Central memory CD8-positive, alpha-beta T cell (primary cell): ENCODE measurements at places on chromosomes 4 and X.
A peak's percentile ranks its signal among the peaks of the same experiment; 100 is the strongest.

DNA sequence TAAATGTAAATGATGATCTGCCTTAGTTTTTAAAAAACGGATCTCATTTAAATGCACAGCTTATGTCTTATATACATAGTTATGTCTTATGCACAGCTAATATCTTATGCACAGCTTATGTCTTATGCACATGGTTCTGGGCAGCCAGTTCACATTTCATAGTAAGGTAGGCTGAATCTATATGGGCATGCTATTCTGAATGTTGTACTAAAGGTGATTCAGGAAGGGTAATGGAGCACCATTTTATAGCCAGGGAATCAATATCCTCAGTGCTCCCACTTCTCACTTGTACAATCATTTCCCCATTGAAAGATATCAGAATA, 77.9 kb upstream of the MID1 start:
- no peaks in the 10 kb centered on the region for H3K27me3 ChIP-seq
- H3K4me1 ChIP-seq: no peaks in the 10 kb centered on the region
- H3K36me3 ChIP-seq: no peaks in the 10 kb centered on the region
- no peak for DNase-seq
- H3K4me3 ChIP-seq: no peak overlapping the region

DNA sequence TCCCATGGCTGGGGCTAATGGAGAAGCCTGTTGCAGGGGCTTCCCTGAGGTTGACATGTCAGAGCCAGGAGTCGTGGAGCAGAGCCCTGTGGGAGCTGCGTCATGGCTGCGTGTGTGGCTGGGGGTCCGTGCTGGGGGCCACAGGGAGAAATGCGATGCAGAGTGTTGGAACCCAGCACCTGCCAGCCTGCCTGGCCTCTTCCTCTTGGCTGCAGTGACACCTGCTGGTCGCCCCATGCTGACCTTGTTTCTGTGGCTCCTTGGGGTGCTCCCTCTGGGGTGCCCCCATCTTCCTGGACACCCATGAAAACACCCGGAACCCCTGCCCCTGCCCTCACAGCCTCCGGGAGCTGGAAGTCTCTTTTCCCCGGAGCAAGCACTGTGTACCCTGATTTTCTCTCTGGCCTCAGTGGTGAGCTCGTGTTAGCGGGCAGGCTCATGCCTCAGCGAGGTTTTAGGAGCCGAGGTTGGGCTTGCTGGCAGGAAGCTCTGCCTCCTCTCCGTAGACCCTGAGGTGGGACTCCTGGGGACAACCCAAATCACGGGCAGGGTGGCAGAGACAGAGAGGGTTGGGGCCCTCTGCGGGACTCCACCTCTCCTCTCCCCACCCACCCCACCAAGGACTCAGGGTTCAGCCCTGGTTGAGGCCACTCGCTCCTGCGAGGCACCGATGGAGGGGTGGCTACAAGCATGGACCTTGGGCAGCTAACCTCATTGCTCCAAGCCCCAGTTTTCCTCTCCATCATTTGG, 103.7 kb downstream of the SORCS2 start:
- no peak for DNase-seq
- H3K4me1 ChIP-seq: peaks cover 7% of the 10 kb centered on the region
- H3K27me3 ChIP-seq: peaks cover 61% of the 10 kb centered on the region
- H3K4me3 ChIP-seq: no peak overlapping the region
- H3K36me3 ChIP-seq: no peaks in the 10 kb centered on the region

- no peaks in the 10 kb centered on the region for H3K36me3 ChIP-seq
- no peak overlapping the region for H3K4me3 ChIP-seq
- H3K27me3 ChIP-seq: no peaks in the 10 kb centered on the region
- DNase-seq: no peak
Measured at GRCh38 chr4:57404483-57404882, 294.3 kb upstream of the IGFBP7 start.

DNA sequence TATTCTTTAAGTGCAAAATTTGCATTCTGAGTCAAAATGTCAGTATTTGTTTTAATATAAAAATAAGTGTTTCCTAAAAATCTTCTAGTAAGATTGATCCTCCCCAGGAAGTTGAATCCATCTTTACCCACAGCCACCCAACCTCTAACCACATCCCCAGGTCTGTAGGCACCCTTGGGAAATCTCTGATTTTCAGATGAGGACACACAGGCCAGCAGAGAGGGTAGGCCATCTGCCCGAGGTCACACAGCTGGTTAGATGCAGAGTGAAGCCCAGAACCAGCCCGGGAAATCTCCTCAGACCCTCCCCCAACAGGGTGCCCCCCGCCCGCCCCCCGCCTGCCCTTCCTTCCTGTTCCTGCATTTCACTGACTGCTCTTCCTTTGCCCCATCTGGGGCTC, 277.5 kb downstream of the FBXW7 start:
- H3K36me3 ChIP-seq: no peaks in the 10 kb centered on the region
- no peak overlapping the region for H3K27ac ChIP-seq
- peaks cover 17% of the 10 kb centered on the region for H3K4me1 ChIP-seq
- no peak for DNase-seq

DNA sequence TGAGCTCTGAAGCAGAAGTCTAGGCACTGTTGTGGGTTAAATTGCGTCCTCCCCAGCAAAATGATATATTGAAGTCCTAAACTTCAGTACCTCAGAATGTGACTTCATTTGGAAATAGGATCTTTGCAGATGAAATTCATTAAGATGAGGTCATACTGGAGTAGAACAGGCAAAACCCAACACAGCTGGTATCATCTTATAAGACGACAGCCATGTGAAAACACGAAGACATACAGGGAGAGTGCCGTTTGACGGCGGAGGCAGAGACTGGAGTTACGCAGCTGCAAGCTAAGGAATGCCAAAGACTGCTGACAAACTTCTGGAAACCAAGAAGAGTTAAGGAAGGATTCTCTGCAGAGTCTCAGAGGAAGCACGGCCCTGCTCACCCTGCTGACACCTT, 241.5 kb downstream of the MAML3 start:
- H3K27ac ChIP-seq: no peak overlapping the region
- H3K4me1 ChIP-seq: no peaks in the 10 kb centered on the region

DNA sequence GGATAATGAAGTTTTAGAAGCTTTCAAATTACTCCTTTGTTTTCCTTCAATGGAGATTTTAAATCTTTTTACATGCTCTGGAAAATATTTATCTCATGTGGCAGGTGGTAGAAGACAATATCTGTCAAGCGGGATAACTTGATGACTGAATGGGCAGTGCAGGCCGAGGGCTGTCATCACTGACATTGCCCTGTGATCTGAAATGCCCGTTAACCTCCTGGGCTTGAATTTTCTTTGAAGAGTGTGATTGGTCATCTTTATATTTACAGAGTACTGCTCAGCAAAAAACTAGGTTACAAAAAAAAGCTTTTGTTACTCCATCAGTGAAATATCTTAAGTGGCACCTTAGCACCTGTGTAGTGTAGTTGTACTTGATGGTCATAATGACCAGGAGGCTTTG, 147.5 kb downstream of the GATB start:
- H3K27me3 ChIP-seq: peaks cover 11% of the 10 kb centered on the region
- H3K27ac ChIP-seq: no peak overlapping the region
- no peaks in the 10 kb centered on the region for H3K36me3 ChIP-seq
- H3K4me3 ChIP-seq: no peak overlapping the region

- no peak for DNase-seq
- H3K36me3 ChIP-seq: no peaks in the 10 kb centered on the region
- no peaks in the 10 kb centered on the region for H3K4me1 ChIP-seq
- H3K27me3 ChIP-seq: no peaks in the 10 kb centered on the region
- no peak overlapping the region for H3K4me3 ChIP-seq
- H3K27ac ChIP-seq: no peak overlapping the region
Measured at GRCh38 chr4:11611868-11612267, 183.2 kb upstream of the HS3ST1 start.

GRCh38 chr4:44725726-44726037, 674 bp downstream of the GNPDA2 start:
- no peak for DNase-seq
- no peaks in the 10 kb centered on the region for H3K27me3 ChIP-seq
- peaks cover 11% of the 10 kb centered on the region for H3K36me3 ChIP-seq
- H3K27ac ChIP-seq: peak overlapping the region; percentile 54

GRCh38 chr4:2478229-2478628, 9.3 kb downstream of the RNF4 start:
- peak overlapping the region; percentile 74 for H3K4me3 ChIP-seq
- no peak for DNase-seq
- peaks cover 76% of the 10 kb centered on the region for H3K4me1 ChIP-seq

GRCh38 chr4:169342906-169343564, 72.3 kb upstream of the SH3RF1 start:
- H3K4me1 ChIP-seq: no peaks in the 10 kb centered on the region
- H3K27me3 ChIP-seq: no peaks in the 10 kb centered on the region
- H3K36me3 ChIP-seq: no peaks in the 10 kb centered on the region
- no peak overlapping the region for H3K27ac ChIP-seq
- H3K4me3 ChIP-seq: no peak overlapping the region

GRCh38 chr4:68871809-68872642, 56.2 kb downstream of the UGT2B10 start:
- no peaks in the 10 kb centered on the region for H3K36me3 ChIP-seq
- H3K27me3 ChIP-seq: no peaks in the 10 kb centered on the region
- no peak for DNase-seq

- peak overlapping the region; percentile 83 for H3K4me3 ChIP-seq
- DNase-seq: no peak
- peaks cover 12% of the 10 kb centered on the region for H3K36me3 ChIP-seq
- H3K27ac ChIP-seq: peak overlapping the region; percentile 91
- no peaks in the 10 kb centered on the region for H3K27me3 ChIP-seq
Measured at GRCh38 chrX:155027509-155028066, 944 bp downstream of the FUNDC2 start.

GRCh38 chr4:139814323-139815015, 148.8 kb downstream of the MGST2 start:
- H3K27me3 ChIP-seq: peaks cover 14% of the 10 kb centered on the region
- no peaks in the 10 kb centered on the region for H3K4me1 ChIP-seq
- no peak overlapping the region for H3K27ac ChIP-seq
- H3K4me3 ChIP-seq: no peak overlapping the region

DNA sequence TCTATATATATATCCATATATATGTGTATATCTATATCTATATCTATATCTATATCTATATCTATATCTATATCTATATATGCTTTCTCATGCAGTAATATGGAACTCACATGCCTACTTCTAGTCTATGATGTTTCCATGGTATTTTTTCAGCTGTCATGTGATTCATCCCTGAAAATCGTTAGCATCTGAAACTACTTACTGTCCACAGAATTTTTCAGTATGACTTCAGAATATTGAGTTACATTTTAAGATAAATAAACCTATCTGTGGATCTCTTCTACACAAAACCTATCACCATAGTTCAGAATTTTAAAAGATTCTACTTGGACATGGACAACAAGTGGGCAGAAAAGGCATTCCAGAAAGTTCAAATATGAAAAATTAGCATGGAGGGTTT, 855.1 kb upstream of the INTU start:
- no peak overlapping the region for H3K27ac ChIP-seq
- H3K4me3 ChIP-seq: no peak overlapping the region
- no peaks in the 10 kb centered on the region for H3K4me1 ChIP-seq
- no peak for DNase-seq
- H3K36me3 ChIP-seq: no peaks in the 10 kb centered on the region

- no peaks in the 10 kb centered on the region for H3K27me3 ChIP-seq
- H3K36me3 ChIP-seq: no peaks in the 10 kb centered on the region
- no peaks in the 10 kb centered on the region for H3K4me1 ChIP-seq
- H3K4me3 ChIP-seq: no peak overlapping the region
- DNase-seq: no peak
Measured at GRCh38 chrX:22276781-22277180, 4.1 kb downstream of the CBLL2 start.

DNA sequence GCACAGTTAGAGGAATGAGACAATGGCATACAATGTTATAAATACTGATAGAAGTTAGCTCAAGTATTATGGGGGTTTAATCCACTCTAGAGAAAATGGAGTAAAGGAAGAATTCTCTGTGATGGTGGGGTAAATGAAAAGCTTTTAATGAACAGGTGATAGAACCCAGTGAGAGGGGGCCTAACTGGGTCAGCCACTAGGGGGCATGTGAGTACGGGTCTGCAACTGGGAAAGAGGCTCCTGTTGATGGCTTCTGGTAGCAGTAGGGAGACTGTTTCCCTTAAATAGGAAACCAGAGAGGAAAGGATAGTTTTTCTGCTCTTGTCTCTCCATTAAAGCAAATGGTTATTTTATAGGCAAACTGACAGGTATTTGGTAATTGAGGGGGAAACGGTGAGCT, 132.8 kb upstream of the GPR101 start:
- no peak for DNase-seq
- peaks cover 7% of the 10 kb centered on the region for H3K27me3 ChIP-seq
- H3K4me1 ChIP-seq: no peaks in the 10 kb centered on the region

GRCh38 chr4:40822420-40823166, 72.8 kb downstream of the NSUN7 start:
- peaks cover 10% of the 10 kb centered on the region for H3K27me3 ChIP-seq
- no peak overlapping the region for H3K4me3 ChIP-seq
- DNase-seq: no peak
- no peak overlapping the region for H3K27ac ChIP-seq
- no peaks in the 10 kb centered on the region for H3K36me3 ChIP-seq
- no peaks in the 10 kb centered on the region for H3K4me1 ChIP-seq

DNA sequence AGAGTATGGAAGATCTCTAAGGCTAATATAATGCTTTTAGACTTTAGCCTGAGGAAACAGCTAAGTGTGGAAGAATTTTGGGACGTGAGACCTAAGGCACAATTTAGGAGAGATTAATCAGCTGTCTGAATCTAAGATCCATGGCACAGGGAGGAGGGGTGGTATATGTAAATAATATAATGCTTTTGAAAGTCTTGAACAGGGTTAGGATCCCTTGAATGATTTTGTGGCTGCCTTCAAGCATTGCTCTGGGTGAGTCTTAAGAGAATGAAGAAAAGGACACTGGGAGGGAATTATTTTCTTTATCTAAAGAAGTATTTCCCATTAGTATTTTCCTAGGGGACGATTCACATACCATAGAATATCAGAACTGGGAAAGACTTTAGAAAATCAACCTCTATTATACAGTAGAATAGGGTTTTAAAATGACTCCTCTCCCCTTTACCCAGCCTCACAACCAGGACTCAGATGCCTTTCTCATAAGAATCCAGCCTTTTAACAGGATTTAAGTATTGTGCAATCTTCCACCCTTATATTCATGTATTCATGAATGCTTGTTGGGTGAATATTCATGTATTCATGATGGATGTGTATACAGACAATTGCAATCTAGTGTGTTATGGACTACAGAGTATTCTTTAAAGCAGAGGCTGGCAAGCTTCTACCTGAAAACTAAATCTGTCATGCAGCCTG, 664.2 kb upstream of the CPEB2 start:
- no peak for DNase-seq
- no peak overlapping the region for H3K4me3 ChIP-seq
- no peaks in the 10 kb centered on the region for H3K4me1 ChIP-seq
- H3K36me3 ChIP-seq: no peaks in the 10 kb centered on the region
- H3K27me3 ChIP-seq: no peaks in the 10 kb centered on the region

DNA sequence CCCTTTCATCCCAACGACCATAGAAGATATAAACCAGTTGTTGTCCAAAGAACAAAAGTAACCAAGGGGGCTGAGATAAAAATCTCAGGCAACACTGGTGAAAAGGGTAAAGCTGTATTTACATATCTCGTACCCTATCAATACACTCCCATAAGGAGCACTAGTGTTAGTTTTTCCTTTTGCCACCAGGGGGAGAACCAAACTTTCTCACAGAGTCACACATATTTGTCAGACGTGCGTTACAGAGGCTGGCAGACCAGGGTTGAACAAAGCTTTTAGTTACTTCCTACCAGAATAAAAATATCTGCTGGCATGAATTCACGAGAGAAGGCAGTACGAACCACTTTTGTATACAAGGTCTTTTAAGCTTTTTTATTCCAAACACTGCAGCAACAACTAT, 88.3 kb downstream of the AMELX start:
- H3K27me3 ChIP-seq: no peaks in the 10 kb centered on the region
- H3K27ac ChIP-seq: no peak overlapping the region
- no peak overlapping the region for H3K4me3 ChIP-seq
- no peaks in the 10 kb centered on the region for H3K4me1 ChIP-seq
- DNase-seq: no peak
